ENCODE measurements at places on chromosomes 13 and 19.
A peak's percentile ranks its signal among the peaks of the same experiment; 100 is the strongest.

GRCh38 chr19:51242881-51243630, 7.8 kb upstream of the SIGLECL1 start:
- DNase-seq, result no peak

DNA sequence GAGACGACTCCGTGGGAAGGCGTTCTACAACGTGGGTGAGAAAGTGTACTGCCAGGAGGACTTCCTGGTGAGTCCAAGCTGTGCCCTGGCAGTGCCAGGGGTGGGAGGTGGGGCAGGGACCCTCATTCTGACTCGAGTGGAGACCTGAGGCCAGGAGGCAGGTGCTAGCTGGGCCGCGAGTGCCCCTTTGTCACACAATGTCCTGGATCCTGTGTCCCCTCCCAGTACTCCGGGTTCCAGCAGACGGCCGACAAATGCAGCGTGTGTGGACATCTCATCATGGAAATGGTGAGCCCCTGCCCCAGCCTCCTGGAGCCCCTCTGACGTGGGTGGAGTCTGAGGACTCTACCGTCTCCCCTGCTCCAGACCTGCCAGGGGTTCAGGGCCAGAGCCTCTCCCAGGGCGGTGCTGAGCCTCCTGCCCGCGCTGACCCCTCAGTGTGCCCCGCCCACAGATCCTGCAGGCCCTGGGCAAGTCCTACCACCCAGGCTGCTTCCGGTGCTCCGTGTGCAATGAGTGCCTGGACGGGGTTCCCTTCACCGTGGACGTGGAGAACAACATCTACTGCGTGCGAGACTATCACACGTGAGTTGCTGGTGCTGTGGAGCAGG, 11.6 kb downstream of the WTIP start:
- no peak for DNase-seq

- DNase-seq, result no peak
These were observed 541 bp upstream of the RSPH6A start for GRCh38 chr19:45815481-45816216.

- no peak for DNase-seq
These were observed 769.1 kb downstream of the PCDH9 start for GRCh38 chr13:66461021-66461420.

DNA sequence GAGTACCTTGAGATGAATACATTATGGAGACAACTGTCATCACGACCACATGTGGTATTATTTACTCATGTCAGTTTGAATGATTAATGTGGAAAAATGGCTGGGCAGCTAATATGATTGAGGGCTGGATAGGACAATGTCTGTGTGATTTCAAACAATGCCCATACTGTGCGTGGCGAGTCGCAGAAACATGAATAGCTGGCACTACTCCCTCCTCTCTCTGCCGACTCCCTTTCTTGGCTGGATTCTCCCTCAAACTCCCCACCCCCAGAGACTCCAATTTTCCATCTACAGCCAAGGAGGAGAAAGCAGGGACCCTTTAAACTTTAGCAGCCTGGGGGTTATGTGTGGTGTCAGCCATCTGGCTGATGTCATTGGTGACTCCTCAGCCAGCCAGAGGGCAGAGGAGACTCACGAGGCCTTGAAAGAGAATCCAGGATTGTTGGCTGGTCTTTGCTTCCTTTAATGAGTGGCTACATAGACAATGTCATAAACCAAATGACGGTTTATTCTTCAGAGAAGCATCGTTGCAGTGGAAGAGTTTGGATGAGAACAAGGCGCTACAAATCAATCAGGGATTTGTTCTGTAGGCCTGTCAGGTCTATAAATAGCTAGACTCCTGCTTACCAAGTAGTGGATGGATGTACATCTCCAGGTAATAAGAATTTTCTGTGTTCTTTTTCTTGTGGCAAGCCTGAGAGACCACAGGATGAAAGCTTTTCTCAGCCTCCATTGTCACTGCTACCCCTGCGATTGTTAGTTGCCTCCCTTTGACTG, 165.6 kb downstream of the DLEU7 start:
- DNase-seq, result no peak

DNA sequence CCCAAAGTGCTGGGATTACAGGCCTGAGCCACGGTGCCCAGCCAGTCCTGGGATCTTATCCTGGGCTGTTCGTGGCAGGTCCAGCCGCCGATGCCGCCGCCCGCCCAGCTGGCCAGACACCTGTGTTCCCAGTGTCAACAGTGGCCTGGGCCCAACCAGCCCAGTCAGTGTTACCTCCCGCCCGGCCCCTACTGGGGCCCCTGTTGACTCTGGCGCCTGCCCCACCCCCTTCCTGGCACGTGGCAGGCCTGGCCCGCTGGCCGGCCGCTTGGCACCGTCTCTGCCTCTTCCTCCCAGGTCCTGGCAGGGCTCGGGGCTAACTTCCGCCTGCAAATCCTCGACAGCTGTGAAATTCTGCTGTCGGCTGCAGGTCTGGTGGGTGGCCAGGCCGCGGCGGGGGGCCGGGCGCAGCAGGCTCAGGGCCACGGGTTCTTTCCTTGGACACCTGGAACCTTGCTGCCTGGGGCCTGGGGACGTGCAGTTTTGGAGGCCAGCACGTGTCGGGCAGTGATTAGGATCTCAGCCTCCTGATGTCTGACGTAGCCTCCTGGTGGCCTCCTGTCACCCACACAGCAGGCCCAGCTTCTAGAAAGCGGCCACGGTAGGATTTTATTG, 9.1 kb downstream of the ARID3A start:
- no peak for DNase-seq

DNA sequence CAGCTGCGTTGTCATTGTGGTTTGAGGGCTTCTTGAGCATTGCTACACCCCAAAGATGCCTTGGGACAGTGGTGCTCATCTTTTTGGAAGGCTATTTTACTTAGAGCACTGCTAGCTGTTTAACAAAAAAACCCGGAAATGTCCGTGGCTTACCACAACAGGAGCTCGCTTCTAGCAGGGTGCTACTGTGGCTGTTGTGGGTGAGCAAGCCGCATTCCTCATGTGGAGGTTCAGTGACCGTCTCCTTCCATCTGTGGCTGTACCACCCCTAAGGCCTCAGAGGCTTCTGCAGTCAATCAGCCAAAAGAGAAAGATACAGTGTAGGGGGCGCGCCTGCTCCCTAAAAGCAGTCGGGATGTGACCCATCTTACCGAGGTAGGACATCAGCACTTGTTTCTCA, 1004.2 kb downstream of the UQCRFS1 start:
- DNase-seq, result no peak

DNA sequence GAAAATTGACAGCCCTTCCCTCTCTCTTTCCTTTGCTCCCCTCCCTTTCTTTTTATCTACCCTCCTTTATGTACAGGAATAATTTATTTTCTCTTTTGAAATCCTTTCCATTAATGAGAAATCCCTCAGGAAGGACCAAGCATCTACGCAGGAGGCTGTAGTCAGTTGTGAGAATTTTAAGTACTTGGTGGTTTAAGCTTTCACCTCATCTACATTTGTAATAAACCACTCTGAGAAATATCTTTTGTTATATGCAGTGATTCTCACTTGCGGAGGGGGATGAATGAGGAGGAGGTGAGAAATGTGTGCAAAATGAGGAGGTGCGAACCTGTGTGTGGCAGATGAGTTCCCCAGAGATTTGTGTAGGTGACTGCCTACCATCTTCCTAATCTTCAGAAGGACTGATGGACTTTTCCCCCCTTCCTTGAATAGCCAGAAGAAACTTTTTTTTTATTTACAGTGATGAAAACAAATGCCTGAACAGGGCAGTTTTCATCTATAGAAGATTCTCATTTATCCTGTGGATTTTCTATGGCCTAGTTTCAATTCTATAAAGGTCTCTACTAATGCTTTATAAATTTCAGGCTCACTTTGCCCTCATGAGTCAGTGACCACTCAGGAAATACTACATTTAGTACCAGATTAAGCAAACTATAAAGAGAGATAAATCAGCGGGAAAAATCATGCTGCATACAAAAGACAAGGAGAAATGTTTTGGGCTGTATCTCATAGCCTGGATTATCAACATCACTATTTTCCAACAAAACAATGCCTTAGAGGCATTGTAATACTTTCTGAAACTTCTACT, 118.3 kb downstream of the LHFPL6 start:
- DNase-seq, result no peak

DNA sequence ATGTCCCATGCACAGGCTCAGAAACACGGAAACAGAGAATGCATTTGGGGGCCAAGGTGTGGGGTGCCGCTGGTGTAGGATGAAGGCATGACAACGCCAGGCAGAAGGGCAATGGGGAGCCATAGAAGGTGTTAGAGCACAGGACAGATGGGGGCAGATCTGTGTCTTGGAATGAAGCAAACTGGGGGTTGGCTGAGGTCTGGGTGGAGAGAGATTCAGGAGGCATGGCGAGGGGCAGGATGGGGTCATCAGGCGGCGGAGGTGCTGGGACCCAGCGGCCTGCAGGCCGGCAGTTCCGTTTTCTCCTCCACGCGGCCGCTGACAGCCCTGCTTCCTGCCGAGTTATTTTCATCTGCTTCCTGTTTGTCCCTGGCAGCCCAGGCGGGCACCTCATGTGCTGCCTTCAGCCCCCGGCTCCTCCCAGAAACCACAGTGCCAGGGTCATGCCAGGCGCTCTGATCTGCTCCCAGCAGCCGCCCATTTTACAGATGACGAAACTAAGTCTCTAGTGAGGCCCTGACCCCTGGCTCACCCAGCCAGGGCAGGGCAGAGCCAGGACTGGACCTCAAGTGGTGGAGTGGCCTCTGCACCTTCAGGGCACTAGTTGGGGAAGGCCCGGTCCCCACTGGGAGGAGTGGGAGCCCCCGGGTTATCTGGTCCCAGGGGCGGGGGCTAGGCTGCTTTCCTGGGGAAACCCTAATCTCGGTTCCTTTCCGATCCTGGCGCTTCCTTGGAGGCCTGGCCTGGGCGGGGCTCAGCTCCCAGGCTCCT, 2.2 kb downstream of the ARHGAP45 start:
- peak; percentile 82 for DNase-seq

DNA sequence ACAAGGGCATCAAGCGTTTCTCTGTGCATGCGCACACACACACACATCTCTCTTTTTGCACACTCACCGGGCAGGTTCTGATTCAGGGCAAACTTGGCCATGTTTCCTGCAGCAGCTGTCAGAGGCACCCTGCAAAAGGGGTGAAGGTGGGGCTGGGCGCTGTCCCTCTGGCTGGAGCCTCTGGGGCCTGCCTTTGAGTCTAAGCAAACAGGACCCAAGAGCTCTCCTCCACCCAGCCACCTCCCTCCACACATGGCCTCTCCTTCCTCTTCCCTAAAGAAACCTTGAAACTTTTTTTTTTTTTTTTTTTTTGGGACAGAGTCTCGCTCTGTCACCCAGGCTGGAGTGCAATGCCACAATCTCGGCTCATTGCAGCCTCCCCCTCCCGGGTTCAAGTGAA, 5.3 kb downstream of the KANK3 start:
- DNase-seq, result no peak

All from activated CD4-positive, alpha-beta memory T cell treated with anti-CD3 and anti-CD28 coated beads for 36 hours (primary cell).